Activated T-helper 1 cell treated with anti-CD3 and anti-CD28 coated beads, Interleukin-2, amount 50 U/mL, for 16 hours (primary cell): ENCODE measurements at places on chromosomes 7 and 10.

DNA sequence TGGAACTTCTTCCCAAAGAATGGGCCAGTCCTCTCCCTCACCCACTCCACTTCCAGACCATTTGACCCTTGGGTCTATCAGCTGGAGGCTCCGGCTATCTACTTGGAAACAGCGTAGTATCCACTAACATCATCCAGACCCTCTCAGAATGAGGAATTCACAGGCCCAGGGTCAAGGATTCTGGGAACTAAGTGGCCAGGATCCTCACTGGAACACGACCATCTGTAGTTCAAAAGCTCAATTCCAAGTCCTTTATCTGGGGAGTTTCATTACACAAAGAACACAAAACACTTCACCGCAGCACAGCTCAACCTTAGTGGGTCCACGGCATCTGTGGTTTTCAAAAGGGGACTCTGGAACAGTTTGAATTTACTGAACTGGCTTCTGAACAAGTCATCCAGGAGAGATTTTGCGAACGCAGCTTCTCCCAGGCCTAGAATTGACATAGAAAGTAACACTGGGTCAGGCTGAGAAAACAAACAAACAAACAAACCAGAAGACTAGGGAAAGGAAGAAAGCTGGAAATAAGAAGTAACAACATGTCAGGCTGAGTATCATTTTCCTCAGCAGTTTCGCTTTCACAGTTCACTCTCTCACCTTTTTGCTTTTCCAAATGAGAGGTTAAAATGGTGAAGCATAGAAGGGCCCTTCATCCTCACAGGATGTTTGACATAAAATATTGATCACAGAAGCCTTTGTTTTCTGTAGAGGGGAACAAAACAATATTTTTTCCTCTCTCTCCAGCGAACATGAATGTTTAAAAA lies 57.6 kb upstream of the USP6NL start:
- no peak for DNase-seq

DNA sequence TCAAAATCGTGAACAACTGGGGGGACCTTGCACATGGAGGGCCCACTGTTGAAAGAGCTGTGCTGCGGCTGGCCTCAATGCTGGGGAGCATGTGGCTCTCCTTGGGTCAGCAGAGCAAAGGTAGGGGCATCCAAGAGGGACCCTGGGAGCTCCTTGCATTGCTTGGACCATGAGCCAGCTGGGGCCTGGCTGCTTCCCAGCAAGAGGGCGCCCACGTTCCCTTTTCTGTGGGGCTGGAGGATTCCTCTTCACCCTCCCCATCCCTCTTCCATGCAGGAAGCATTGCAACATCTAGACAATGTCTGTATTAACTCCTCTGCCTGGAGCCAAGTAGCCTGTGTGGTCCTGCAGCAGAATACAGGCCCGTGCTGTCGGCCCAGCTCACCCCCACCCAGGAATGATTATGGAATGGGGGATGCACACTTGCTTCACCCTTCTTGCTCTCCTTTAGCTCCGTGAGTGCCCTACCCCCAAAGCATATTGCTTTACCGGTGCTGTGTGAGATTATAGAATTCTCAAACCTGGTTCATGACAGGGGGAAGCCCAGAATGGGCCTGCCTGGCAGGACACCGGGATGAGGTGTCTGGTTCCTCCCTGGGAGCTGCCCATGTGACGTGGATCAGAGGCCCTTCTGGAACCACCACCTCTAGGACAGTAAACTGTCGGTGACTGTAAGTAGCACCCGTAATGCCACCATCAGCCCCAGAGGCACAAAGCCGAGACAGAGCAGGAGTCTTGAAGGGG lies 61.9 kb downstream of the SYPL1 start:
- no peak for DNase-seq

- DNase-seq = no peak
Measured at GRCh38 chr10:3932597-3933375, 147.8 kb upstream of the KLF6 start.

GRCh38 chr10:124541076-124541903 lies 79.7 kb downstream of the LHPP start:
- no peak for DNase-seq

DNA sequence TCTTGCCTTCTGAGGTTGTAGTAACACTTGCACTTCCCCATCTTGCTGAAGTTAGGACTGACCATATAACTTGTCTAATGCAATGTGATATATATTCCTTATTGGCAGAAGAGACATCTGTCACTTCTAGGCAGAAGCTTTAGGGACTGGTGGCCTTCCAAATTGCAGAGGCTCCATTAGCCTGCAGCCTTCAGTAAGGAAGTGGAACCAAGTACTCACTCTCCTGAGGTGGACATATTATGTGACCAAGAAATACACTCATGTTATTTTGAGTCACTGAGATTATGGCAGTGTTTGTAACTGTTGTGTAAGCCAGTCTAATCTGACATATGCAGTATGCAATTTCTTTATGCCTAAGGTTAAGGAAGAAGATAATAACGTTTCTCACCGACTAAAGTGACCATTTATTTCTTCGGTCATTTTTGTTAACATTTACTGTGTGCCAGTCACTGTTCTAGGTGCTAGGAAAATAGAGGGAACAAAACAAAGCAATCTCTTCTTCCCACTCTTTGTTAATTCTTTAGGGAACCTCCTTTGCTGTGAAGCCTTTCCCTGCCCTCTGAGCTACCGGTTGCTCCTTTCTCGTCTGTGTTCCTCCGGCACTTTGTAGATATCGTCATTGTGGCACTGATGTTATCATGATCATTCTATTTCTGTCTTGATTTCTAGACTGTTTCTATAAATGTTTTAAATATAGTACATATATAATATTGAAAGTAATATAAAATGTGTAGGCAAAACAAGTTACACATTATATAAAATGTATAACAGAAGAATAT lies 52.9 kb upstream of the HBP1 start:
- DNase-seq = no peak

DNA sequence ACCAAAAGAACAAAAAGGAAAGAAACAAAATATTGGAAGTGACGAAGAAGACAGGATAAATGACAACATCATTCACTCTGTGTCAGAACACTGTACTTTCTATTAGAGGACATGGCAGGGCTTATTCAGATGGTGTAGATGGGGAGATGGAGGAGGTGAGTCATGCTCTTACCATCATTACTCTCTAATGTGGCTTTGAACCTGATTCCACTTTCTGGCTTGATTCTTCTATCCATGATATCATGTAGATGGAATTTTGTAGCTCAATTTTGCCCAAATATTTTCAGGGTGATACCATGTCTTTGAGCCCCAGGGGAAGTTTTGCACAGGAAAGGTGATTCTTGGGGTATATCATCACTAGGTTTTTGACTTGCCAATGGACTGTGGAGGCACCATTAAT lies 91.7 kb downstream of the CFAP58 start:
- no peak for DNase-seq

DNA sequence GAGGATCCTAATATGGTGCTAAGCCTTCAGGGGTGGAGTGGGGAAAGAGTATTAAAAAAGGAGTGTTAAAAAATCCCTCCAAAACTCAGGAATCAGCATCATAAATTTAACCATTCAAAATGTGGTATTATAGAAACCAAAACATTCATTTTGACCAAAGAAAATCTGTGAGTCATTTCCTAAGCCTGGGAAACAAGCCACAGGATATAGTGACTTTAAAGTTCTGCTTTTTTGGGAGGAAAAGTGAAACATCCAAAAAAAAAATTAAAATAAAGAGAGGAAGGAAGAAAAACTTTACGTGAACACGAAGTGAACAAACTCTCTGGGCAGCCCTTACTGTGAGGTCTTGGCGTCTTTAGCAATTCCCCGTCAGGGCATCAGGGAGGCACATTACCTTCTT lies 74.0 kb upstream of the GSDME start:
- no peak for DNase-seq

- DNase-seq = no peak
Measured at GRCh38 chr10:73131913-73132686, 21.8 kb downstream of the NUDT13 start.
